ENCODE measurements at places on chromosomes 2 and 18. TPM values are rescaled to one million over a fixed set of nuclear protein-coding genes. Genes with fewer than 3 reads are reported as not detected.

The CAPN14 gene
- polyA plus RNA-seq, result 0.07 TPM

The ANKRD29 gene
- polyA plus RNA-seq, result 0.96 TPM

The TMEM18 gene
- polyA plus RNA-seq, result 54.2 TPM

The FSHR gene
- polyA plus RNA-seq, result not detected

The REG3G gene
- not detected for polyA plus RNA-seq

The OBSL1 gene
- polyA plus RNA-seq, result 179 TPM

The GREB1L gene
- polyA plus RNA-seq, result 3.1 TPM

The KLF11 gene
- 21.6 TPM for polyA plus RNA-seq

The ST6GAL2 gene
- 11.5 TPM for polyA plus RNA-seq

The NPHP1 gene
- polyA plus RNA-seq, result 20.8 TPM

The PASK gene
- polyA plus RNA-seq, result 26.7 TPM

The RNF144A gene
- polyA plus RNA-seq, result 55.4 TPM

The IL37 gene
- polyA plus RNA-seq, result not detected

The STARD6 gene
- 0.27 TPM for polyA plus RNA-seq

The BIRC6 gene
- polyA plus RNA-seq, result 63.8 TPM

The RAB12 gene
- 48.1 TPM for polyA plus RNA-seq

The MARCHF4 gene
- 0.13 TPM for polyA plus RNA-seq

The KIF5C gene
- 4.6 TPM for polyA plus RNA-seq

The CAPN13 gene
- polyA plus RNA-seq, result 1.4 TPM

The FASTKD2 gene
- 40.5 TPM for polyA plus RNA-seq

The SLC16A14 gene
- 6.7 TPM for polyA plus RNA-seq

The ALPG gene
- polyA plus RNA-seq, result not detected
